ENCODE measurements at places on chromosomes 6 and 20.

DNA sequence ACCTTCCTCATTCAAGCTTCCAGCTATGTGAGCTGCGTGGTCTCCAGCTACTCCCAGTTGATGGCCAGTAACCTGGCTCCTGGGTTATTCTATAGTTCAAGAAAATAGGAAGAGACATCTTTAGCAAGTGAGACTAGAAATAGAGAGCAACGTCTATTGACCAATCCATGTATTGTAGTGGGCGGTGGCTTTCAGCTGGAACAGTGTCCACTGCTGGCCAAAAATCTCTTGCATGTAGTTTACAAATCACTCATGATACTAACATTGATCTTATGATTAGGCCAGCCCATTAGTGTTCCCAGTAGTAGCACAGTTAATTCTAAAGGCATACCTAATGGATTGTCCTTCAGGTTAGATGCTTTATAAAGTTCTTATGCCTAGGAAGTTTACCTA, 58.9 kb upstream of the SCP2D1 start:
- DNase-seq = no peak

DNA sequence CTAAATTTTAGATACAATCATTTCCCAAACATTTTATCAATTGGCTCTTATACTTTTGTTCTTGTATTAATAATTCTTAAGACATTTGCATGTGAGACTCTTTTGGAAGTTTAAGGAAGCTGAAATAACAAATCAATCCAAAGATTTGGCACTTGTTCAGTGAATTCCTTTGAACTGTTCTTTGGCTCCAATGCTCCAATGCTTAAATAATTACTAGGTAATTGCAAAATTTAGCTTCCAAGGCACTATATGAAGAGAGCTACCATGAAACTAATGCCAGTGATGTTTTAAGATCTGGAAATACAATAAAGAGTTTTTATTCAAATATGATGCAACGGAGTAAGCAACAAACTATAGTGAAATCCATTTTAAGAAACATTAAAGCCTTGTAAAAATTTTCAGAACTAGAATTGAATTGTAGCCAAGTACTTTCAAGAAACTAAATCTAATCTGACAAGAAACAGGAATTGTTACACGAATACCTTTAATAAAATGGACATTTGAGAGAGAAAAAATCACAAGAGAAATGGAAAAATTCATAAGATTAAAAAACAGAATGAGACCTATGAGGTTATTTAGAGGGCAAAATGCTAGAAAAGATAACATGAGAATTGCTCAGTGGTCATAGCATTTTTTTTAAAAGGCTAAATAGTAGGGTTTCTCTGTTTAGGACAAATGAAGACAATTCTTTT, 43.6 kb upstream of the SMLR1 start:
- no peak for DNase-seq

DNA sequence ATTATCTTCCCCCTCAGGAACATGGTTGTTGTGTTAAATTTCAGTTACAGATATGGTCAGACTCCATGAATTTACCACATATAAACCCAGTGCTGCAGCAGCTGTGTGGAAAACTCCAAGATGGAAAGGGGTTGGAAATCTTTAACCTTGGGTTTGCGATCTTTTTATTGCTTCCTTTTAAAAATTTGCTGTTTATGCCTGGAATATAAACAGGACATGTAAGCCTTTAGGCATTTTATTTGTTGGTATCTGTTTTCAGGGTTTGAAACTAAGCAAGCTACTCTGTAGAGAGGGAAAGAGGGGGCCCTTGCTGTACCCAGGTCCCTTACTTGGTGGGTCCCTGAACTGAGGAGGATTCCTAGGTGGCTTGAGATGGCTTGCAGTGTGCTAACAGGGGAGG, 778 bp downstream of the PKIG start:
- no peak for DNase-seq

DNA sequence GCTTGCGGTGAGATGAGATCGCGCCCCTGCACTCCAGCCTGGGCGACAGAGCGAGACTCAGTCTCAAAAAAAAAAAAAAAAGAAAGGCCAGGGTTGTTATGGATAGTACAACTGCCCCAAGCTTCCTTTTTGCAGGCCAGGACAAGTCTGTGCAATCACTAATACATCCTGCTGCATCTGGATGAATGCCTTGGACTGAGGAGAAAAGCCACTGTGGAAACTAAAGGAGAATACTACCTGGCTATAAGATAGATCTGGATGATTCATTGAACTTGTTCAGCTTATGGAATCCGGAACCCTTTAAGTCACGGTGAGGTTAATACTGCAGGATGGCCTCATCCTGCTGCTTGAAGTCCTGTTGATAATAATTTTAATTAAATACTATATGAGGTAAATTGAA, 278.2 kb downstream of the TFAP2A start:
- DNase-seq = no peak

DNA sequence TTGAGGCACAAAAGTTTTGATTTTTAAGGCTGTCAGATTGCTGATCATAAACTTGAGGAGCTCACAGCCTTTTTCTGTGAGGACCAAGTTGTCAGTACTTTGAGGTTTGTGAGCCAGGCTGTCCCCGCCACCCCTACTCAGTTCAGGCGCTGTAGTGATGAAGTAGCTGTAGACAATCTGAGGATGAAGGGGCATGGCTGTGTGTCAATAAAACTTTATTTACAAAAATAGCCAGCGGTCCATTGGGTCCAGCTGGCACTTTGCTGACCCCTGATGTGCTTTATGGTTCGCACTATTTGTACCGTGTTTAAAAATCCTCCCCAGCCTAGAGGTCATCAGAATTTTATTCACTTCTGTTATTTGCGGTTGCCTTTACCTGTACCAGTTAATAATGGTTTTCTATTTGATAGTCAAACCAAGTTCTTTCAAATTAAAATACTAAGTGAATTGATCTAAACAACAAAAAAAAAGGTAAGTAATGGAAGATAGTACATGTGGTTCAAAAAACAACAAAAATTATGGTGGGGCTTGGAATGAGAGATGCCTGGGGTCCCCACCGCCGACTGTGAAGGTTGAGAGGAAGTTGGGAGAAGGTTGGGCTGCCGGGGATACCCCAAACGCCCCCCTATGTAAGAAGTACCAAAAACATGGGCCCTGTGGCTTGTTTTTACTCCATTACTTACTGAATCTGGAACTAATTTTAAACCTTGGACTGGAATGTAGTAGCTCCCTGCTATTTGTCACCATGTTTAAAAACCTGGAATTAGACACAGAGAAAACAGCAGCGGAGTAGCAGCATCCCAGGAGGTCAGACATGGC, 123.6 kb downstream of the SYCP2 start:
- no peak for DNase-seq

DNA sequence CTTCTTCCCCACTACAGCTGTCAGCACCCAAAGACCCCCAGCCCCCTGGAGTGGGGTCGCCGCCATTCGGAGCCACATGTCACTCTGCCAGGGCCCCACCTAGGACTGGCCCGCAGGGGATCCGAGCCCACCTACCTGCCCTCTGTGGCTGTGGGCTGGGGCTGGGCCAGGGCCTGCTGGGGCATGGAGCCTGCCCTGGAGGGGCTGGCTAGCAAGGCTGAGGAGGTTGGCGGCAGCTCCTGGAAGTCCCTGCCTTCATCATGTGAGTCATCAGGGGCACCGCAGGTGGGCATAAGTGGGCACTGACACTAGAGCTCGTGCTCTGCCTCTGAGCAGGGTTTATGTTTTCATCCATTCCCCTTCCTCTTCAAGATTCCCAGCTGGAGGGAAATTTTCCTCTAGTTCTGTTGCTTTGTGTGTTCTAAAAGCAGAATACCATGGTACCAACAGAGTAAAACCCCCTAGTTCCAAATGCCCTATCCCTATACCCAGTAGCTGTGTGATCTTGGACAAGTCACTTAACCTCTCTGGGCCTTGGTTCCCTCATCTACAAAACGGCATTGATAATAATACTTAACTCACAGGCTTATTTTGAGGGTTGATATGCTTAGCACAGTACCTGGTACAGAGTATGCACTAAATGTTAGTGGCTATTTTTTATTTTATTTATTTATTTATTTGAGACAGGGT, 8.7 kb upstream of the FANCE start:
- DNase-seq = no peak

- DNase-seq = no peak
Measured at GRCh38 chr6:11762794-11763459, 15.7 kb downstream of the ADTRP start.

DNA sequence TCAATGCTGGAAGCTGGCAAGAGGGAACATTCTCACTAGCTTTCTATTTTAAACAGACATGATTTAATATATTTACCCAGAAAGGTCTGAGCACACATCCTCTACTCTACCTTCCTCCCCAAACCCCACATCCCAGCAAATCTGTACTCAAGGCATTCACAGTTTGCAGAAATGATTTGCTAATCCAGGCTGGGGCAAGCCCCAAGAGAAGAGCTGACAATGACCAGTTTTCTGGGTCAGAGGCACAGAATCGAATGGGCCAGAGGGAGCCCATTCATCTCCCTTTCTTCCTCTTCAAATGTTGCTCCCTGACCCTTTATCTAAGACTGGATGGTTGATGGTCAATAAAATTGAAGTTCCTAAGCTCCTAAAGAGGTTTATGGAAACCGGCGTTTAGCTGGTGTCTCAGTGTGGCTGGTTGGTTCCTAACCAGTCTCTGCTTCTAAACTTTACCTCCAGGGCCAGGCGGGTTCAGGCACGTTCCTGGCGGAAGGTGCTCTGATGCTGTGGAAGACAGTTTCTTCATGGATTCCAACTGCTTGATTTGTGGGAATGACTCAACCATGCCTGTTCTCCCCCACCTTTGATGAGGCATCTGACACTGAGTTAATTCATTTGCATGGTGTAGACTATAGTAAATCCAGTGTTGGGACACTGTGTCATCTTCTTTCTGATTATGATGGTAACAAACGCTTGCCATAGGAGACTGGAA, 96.4 kb upstream of the IYD start:
- no peak for DNase-seq

DNA sequence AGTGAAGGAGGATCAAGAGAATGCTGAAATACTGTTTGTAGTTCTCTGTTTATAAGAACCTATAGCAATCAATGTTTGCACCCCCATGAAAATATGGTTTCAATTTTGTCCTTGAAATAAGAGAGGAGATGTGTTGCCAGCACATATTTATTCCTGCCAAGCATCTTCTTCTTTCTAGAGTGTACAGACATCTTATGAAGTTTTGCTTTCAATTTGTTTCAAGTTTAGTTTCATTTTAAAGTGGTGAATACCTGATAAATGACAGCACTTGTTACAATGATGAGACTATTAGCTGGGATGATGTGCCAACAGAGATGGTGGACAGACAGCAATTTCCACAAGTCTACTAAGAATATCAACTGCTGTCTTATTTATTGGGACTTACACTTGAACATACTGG, 39.2 kb upstream of the CENPW start:
- DNase-seq = no peak

DNA sequence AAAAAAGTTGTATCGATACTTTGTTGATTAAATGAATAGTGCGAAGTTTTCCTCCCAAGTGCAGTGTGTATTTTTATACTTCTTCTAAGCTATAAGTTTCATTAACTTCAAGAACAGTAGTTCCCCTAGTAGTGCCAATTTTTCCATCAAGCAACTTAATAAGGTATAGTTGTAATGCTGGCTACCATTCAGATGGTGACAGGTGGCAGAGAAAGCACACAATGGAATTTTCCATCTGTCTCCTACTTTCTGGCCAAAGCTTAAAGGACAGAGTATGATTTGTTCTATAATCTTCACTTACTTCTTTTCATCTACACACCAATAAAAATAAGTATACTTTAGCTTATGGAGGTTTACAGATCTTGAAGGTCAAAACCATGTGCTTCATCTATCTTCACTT, 431.1 kb downstream of the NKAIN2 start:
- no peak for DNase-seq

Measured in AML-193 (cell line).